ENCODE measurements at places on chromosomes 13 and 19.

- peak overlapping the region; percentile 84 for H3K4me3 ChIP-seq
- peaks cover 5% of the 10 kb centered on the region for H3K36me3 ChIP-seq
- no peak for DNase-seq
- peaks cover 17% of the 10 kb centered on the region for H3K4me1 ChIP-seq
Measured at GRCh38 chr13:112688560-112689302, 1.1 kb upstream of the ATP11A start.

DNA sequence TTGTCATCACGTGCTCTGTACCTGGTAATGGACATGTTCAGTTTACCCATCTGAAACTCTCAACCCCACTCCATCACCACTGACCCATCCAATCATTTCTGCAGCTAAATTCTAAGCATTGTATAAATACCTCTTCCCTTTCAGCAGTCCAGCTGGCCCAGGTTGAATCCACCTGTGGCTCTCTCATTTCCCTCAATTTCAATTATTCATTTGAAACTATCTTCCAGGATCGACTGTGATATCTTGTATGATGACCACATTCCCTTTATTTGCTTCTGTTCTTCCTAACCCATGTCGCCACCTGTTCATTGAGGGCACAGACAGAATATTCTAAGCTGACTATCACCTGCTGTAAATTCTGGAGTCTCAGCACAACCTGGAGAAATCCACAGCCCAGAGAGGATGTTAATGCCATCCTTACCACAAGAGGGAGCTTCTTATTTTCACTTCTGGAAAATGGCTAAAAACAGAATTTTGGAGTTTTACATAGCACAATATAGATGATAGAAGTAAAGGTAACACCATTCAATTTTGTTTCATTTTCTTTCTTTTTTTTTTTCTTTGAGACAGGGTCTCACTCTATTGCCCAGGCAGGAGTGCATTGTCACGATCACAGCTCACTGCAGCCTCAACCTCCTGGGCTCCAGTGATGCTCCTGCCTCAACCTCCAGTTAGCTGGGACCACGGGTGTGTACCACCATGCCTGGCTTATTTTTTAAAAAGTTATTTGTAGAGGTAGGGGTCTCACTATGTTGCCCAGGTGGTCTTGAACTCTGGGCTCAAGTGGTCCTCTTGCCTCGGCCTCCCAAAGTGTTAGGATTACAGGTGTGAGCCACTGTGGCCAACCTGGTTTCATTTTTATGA is 38.6 kb downstream of the ZNF823 start:
- no peaks in the 10 kb centered on the region for H3K27me3 ChIP-seq
- H3K4me1 ChIP-seq: no peaks in the 10 kb centered on the region
- no peaks in the 10 kb centered on the region for H3K36me3 ChIP-seq
- DNase-seq: no peak

DNA sequence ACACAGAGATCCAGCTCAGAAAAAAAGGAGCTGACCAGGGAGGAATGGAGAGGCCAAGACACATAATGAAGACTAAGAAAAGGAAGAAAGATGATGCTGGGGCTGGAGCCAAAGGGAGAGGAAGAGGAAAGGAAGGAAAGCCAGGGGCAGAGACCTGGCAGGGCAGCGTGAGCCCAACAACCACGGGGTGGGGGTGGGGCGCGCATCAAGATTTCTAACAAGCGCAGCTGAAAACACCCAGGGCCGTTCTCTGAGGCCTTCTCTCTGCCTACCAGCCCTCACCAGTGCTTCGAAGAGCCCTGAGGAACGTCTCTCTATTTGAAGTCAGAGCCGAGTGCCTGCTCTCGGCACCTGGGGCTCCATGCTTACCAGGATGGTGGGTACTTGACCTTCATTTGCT is 23.6 kb upstream of the POU2F2 start:
- no peaks in the 10 kb centered on the region for H3K36me3 ChIP-seq
- H3K27me3 ChIP-seq: peaks cover 80% of the 10 kb centered on the region
- no peak overlapping the region for H3K4me3 ChIP-seq
- H3K27ac ChIP-seq: no peak overlapping the region

- H3K4me1 ChIP-seq: no peaks in the 10 kb centered on the region
- H3K4me3 ChIP-seq: no peak overlapping the region
- no peak for DNase-seq
- no peak overlapping the region for H3K27ac ChIP-seq
Measured at GRCh38 chr13:77465603-77466195, 69.8 kb upstream of the SCEL start.

DNA sequence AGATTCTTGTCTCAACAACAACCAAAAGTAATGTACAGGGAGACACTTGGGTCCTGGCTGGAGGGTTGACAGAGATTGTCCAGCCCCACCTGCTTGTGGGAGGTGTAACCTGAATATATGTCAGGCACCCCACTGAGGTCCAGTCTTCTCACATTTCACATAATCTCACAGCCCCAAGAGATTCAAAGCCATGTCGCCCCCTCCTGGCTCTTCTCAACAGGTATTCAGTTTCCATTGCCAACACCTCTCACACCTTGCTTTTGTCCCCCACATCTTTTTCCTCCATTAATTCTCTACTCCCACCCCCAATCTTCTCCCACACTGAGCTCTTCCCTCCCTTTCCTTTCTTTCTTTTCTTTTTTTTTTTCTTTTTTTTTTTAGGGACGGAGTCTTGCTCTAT is 11.2 kb downstream of the UNC13A start:
- no peak for DNase-seq
- H3K4me3 ChIP-seq: no peak overlapping the region
- H3K27me3 ChIP-seq: 0 out of 2 replicates have a peak, but pooled peaks cover 8% of the 10 kb centered on the region
- H3K36me3 ChIP-seq: no peaks in the 10 kb centered on the region
- no peak overlapping the region for H3K27ac ChIP-seq

- H3K36me3 ChIP-seq: no peaks in the 10 kb centered on the region
- no peak overlapping the region for H3K27ac ChIP-seq
- H3K4me1 ChIP-seq: no peaks in the 10 kb centered on the region
Measured at GRCh38 chr13:35499676-35500075, 23.2 kb upstream of the MAB21L1 start.

GRCh38 chr13:35882722-35883497 is 248.3 kb downstream of the DCLK1 start:
- H3K4me1 ChIP-seq: peaks cover 14% of the 10 kb centered on the region
- H3K36me3 ChIP-seq: no peaks in the 10 kb centered on the region
- H3K27ac ChIP-seq: peak overlapping the region; percentile 50
- DNase-seq: peak; percentile 50
- H3K27me3 ChIP-seq: no peaks in the 10 kb centered on the region
- H3K4me3 ChIP-seq: no peak overlapping the region

- peaks cover 11% of the 10 kb centered on the region for H3K4me1 ChIP-seq
- H3K27ac ChIP-seq: no peak overlapping the region
- no peak overlapping the region for H3K4me3 ChIP-seq
- no peak for DNase-seq
Measured at GRCh38 chr19:4012092-4012974, 4.8 kb downstream of the PIAS4 start.

GRCh38 chr19:58059003-58059670 is at the start of gene ZNF135:
TSS of gene ZNF135 (plus strand) at chr19:58059282. CDS start at chr19:58060003, 721 bp downstream.
- H3K4me1 ChIP-seq: no peaks in the 10 kb centered on the region
- H3K27me3 ChIP-seq: no peaks in the 10 kb centered on the region
- no peak for DNase-seq
- no peak within 1 kb of the TSS for H3K4me3 ChIP-seq
- H3K27ac ChIP-seq: no peak within 1 kb of the TSS

DNA sequence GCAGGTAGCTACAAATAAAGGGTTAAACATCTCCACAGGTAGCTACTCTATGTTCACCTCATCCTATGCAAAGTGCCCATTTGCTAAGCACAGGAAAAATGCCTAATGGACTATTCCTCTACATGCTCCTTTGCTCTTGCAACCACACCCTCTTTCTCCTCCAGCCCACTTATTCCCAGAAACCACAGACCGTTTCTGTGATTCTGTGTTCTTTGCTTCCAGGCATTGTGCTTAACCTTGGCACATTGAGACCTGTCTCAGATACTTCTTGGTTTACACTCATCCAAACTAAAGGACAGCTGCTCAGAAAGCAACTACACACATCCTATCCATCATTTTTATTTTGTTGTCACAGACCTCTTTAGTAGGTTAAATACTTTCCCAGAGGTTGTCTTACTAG is 785.0 kb upstream of the MIR17HG start:
- H3K27me3 ChIP-seq: no peaks in the 10 kb centered on the region
- no peaks in the 10 kb centered on the region for H3K36me3 ChIP-seq
- H3K4me3 ChIP-seq: no peak overlapping the region
- H3K27ac ChIP-seq: no peak overlapping the region

GRCh38 chr13:79631051-79631659 is 150.2 kb downstream of the NDFIP2 start:
- peak; percentile 32 for DNase-seq
- H3K36me3 ChIP-seq: no peaks in the 10 kb centered on the region
- no peaks in the 10 kb centered on the region for H3K4me1 ChIP-seq
- H3K27me3 ChIP-seq: no peaks in the 10 kb centered on the region
- H3K27ac ChIP-seq: no peak overlapping the region

GRCh38 chr13:107993239-107993949 is 221.9 kb downstream of the LIG4 start:
- no peaks in the 10 kb centered on the region for H3K4me1 ChIP-seq
- no peak overlapping the region for H3K4me3 ChIP-seq
- peaks cover 16% of the 10 kb centered on the region for H3K27me3 ChIP-seq
- H3K27ac ChIP-seq: no peak overlapping the region
- DNase-seq: no peak
